DMS153 (cell line): ENCODE measurements at places on chromosomes 6 and 20.

GRCh38 chr6:108565091-108565766 is 4.5 kb downstream of the FOXO3 start:
- no peak for DNase-seq

DNA sequence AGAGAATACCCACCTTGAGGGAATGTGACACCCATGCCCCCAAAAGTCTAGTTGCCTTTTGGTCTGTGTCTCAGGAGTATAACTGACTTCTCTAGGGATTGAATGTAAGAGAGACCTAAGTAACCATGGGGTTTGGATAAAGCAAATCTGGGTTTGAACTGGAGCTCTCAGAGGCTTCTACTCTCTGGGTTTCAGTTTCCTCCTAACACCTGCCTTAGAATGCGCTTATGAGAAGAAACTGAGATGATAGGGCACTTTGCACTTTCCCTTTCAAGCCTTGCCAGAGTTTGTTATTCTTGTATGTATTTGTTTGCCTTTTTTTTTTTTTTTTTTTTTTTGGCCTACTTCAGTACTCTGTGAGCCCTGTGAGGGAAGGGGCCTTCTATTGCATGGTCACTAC is 19.4 kb downstream of the SDHAF4 start:
- no peak for DNase-seq

- DNase-seq: no peak
Observed at GRCh38 chr20:48025661-48026060, 240.4 kb upstream of the SULF2 start.

DNA sequence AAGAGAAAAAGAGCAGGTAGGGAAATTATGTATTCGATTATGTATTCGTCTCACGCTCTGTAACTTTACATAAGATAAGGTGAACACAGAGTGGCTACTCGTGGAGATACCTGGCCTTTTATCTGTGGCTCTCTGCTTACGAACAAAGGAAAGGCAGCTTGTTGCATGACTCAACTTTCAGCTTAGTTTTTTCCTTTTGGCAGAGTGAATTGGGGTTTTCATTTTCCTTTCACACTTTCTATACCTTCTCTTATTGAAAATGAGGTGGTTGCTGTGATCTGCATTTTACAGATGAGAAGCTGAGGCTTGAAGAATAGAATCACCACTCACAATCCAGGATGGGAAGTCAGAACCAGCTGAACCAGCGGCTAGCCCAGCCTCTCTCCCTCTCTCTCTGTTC is 13.3 kb upstream of the KCNK15 start:
- DNase-seq: no peak

- no peak for DNase-seq
Observed at GRCh38 chr20:18190338-18191233, 52.9 kb downstream of the KAT14 start.

DNA sequence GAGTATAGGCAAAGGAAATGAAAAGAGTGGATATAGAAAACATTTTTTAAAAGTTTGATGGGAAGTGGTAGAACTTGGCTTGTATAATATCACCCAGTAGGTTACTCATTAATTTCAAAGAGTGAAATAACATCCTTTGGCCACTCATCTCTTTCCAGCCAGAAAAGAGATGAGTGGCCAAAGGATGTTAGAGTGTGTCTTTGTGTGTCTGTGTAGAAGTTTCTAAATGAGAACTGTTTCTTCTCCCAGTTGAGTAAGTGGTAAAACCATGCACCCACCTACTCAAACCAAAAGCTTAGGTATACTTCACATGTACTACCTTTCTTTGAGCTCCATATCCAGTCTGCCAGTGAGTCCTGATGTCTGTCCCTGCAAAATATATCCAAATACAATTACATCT is 47.7 kb upstream of the TMEM244 start:
- DNase-seq: no peak

GRCh38 chr20:41475503-41475902 is 108.9 kb upstream of the EMILIN3 start:
- DNase-seq: no peak

DNA sequence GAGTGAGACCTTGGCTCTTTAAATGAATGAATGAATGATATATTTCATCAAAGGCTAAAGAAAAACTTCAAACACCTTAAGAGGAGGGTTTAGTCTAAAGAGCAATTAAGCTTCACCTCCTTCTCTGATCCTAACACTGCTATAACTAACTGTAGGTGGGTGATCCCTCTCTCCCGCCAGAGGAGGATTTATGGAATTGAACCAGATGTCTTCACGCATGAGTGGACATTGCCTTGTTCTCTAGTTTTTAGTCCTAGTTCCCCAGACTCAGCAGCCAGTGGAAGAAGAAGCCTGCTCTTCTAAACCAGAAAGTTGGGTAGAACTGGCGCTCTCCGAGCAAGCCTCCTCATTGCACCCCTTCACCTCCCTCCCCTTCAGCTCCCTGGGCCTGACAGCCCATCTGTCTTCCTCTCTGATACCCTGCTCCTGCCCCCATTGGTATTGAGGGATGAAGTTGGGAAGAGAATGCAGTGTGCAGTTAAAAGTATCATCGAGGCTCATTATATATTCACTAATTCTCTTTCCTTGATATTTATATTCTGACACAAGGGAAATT is 142.7 kb downstream of the ARID1B start:
- DNase-seq: no peak

DNA sequence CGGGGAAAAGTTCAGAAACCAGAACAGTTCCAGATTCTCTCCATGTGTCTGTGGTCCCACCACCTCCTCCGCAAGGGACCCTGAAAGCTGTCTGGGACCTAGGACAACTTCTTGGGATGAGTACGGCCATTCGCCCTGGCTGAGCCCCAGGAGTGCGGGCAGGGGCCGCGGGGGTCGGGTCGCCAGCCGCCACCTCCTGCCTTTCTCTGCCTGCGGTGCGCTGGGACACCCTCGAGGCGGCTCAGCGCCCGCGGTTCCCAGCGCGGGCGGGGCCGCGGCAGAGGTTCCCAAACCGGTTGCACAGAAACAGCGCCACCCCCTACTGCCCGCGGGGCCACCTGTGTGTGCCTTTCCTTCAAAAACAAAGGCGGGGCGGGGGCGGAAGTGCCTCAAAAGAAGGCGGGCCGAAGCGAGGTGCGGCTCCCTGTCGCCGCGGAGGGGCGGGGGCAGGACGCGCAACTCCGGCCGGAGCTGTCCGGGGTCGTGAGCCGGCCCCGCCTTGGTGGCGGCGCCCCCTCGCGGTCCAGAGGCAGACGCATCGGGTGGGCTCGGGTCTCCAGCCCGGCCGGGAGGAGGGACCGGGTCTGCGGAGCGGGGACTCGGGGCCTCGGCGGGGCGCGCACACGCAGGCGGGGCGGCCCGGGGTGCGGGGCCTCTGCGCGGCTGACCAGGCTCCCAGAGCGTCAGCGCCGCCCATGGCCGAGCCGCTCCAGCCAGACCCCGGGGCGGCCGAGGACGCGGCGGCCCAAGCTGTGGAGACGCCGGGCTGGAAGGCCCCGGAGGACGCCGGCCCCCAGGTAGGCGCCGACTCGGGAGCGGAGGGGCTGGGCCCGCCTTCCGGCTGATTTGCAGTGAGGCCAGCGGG is at the start of gene HEBP2:
HEBP2 (plus strand) TSS at position 423 of the 865 bp plus-strand sequence; CDS start at position 696, 273 bp downstream.
- DNase-seq: peak; percentile 91
